ENCODE measurements at places on chromosomes 2 and 18.

DNA sequence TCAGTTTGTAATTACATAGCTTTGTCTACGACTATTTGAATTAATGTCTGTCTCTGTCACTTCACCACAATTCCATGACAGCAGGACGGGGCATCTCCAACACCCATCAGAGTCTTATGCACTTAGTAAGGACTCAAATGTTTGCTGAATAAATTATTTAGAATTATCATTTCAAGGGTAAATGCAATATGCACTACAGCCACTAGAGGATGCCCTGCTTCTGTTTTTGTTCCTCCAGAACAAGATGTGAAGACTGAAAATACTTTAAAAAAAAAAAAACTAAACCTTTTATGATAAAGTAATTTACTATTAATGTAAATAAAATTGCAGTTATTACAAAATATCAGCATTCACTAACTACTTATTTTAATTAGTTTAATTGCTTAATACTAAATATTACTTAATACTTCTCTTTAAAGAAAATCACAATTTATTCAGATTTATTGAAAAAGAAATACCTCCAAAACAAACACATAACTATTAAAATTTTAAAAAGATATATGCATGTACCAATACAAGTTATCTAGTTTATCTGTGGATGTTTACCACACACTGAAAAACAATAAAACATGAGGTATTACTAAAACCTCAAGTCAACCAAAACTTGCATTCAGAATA, 3.2 kb downstream of the PIGN start:
- DNase-seq = peak; percentile 27

DNA sequence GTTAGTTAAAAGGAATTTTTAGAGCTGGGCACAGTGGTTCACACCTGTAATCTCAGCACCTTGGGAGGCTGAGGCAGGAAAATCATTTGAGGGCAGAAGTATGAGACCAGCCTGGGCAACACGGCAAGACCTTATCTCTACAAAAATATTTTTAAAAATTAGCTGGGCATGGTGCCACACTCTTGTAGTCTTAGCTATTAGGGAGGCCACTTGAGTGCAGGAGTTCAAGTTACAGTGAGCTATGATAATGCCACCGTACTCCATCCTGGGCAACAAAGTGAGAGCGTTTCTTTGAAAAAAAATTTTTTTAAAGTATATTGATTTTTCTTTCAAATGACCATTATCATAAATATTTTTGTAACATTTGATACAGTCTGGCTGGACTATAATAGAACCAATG, 93.6 kb upstream of the FAM117B start:
- DNase-seq = no peak

DNA sequence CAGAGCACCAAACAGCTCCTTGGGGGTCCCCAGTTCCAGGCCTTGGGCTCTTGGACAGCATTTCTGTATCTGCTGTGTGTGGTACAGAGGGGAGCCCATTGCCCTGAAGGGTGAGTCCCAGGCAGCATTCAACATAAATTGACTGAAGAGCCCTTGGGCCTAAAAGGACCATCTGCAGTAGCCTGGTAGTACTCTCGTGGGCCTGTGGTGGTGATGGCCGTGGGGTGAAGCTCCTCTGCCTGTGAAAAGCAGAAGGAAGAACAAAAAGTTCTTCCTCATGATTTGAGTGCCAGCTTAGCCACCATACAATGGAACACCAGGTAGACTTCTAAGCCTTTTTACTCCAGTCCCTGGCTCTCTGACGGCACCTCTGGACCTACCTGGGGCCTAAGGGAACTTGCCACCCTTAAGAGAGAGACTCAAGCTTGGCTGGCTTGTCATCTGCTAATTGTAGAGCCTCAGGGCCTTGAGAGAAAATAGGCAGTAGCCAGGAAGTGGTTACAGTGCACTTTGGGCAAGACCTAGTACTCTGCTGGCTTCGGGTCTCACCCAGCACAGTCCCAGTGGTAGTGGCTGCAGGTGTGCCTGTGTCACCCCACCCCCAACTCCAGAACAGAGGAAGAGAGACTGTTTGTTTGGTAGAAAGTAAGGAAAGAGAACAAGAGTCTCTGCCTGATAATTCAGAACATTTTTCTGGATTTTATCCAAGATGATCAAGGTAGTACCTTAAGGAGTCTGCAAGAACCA, 84.6 kb upstream of the CERS6 start:
- no peak for DNase-seq

DNA sequence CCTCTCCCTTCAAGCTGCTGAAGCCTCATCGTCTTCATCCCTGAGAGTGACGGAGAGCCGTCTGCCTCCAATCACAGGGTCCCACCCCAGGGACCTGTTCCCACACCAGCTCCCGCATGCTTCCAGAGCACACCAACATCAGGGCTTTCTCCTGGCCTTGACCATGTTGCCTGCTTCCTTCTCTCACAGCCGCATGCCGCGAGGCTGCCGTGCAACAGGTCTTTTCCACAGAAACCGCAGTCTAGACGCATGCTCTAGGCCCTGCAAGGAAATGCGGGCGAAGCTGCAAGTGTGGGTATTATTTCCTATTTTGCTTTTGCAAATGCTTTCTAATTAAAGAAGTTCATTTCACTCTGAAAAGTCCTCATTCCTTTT, 277.8 kb downstream of the EIPR1 start:
- no peak for DNase-seq

- DNase-seq = no peak
These were observed 353.7 kb downstream of the ARL6IP6 start for GRCh38 chr2:153072077-153072476.

DNA sequence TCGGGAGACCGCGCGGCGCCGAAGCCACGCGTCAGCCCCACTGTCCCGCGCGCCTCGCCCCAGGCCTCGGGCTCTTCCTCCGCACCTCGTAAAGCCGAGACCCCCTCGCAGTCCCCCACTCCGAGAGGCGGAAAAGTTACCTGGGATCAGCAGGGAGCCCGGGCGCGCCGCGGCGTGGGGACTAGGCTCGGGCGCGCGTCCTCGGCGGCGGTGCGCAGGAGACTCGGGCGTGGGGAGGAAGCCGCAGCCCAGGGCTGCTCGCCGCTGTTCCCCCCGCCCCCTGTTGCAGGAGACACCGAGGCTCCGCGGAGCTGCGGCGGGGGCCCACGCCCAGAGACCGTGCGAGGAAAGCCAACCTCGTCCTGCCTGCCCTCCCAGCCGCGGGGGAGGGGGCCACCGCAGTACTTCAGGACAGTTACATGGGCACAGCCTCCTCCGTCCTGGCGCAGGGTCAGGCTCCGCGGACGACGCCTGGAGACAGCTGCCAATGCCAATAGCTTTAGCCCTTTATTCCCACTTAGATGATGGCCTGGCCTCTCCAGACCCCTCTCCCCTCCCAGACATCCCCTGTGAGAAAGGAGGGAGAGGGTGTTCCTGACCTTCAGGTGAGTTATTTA, at the start of gene EPB41L3:
Gene EPB41L3, minus strand, starts transcription at position 225 of the 617 bp plus-strand sequence. CDS start 54,814 bp downstream, outside the sequence.
- DNase-seq = no peak

DNA sequence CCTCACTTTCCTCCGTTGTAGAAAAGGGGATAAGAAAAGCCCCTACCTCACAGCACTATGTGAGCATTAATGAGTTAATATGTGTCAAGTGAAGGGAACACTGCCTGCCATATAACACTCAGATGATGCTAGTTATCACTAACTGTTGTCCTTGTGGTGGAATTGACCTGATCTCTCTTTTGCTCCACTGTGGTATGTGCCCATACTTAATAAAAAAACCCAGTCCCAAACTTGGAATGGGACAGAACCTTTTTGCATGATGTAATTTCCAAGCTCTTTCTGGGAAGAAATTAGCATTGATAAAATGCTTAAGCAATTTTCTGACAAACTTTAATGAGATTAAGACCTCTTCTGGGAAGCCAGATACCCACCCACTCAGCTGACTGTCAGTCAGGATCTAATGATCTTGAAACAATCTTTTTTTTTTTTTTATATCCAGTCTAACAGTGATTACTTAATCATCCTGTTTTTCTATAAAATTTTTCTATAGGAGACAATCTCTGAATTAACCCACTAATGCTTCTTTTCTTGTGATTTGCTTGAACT, 158.7 kb downstream of the ZBTB7C start:
- DNase-seq = no peak

DNA sequence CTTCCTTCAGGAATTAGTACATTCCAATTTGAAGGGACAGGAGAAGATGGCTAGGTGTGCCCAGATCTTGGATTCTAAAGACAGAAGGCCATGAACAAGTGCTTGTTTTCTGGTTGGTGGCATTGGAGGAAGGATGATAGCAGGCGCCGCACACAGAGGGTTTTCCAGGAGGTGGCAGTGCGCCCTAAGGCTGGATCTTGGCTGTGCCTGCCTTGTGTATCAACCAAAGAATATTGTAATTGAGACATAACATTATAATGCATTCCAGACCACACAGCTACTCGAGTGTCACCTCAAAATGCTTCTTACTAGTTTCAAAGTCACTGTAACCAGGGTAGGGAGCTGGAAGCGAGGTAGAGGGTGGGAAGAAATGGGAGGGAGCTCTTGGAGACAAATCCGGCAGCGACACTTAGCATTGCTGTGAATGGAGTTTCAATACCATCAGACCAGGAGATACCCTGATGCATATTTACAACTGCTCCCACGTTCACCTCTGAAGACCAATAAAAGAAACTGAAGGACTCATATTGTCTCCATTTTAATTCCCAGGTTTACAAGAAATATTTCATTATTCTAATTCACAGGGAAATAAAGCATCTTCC, 42.5 kb downstream of the CPO start:
- DNase-seq = peak; percentile 17

GRCh38 chr18:60331890-60332289, 40.7 kb downstream of the MC4R start:
- no peak for DNase-seq

DNA sequence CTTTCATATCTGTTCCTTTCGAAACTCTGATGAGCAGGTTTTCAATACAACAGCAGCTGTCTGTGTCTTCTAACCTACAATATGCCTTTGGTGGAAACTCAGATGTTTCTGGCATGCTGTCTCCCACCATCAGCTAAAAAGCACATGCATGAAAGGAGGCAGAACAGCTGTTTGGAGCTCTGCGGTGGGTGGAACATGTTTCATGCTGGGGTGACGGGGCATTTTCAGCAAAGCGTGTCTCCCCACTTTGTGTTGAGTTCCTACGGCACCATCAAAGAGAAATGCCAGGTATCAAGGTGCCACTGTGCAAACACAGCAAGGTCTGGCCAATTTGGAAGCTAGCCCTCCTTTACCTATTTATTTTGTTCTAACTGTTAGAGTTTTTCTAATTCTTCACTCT, 290.1 kb downstream of the CLIP4 start:
- DNase-seq = no peak

GRCh38 chr18:48455555-48456478, 46.6 kb upstream of the ZBTB7C start:
- DNase-seq = no peak

- DNase-seq = no peak
These were observed 32.6 kb downstream of the PPP1R1C start for GRCh38 chr2:182018218-182018617.

DNA sequence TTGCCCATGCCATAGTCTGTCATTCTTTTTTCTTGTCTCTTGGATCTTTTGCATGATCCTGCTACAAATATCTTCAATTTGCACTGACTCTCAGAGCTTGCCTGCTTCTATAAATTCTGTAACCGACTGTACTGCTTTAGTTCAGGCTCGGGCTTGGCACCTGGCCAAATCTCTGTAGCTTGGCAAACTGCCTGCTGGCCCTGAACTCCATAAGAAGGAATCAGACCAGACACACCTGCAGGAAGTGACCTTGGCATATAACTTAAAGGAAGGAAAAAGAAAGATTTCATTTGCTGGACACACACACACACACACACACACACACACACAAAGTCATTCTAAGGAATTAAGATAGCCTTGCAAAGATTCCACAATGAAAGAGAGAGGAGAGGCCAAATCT, 291.2 kb upstream of the DDX18 start:
- no peak for DNase-seq

DNA sequence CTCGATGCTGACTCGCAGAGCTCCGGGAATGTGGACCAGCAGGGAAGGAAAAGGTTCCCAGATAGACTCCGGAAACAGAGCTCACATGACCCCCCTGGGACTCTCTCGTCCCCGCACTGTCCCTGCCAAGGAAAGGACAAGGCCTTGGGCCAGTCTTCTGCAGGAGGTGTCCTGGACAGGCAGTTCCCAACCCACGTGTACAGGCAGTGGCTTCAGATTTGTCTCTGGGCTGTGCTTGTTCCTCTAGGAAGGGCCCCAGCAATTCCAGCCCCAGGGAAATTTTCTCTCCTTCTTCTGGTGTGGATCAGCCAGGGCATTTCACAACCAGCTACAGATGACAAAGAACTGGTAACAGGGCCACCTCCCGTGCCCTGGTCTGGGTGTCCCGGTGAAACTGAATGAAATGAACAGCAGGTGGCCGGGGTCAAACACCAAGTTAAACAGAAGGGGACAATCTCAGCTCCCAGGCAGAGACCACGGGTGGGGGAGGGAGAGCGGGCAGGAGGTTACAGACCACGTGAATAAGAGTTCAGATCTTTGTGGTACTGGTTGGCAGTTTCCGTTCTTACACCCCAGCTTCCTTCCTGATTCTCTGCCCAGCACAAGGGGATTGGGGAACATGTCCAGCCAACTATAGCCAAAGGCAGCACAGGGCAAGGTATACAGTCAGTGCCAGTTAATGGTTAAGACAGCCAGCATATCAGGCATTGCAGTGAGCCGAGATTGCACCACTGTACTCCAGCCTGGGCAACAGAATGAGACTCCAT, 52.2 kb upstream of the CAB39 start:
- DNase-seq = no peak

- DNase-seq = no peak
These were observed 410.7 kb upstream of the DSEL start for GRCh38 chr18:67926929-67927864.

DNA sequence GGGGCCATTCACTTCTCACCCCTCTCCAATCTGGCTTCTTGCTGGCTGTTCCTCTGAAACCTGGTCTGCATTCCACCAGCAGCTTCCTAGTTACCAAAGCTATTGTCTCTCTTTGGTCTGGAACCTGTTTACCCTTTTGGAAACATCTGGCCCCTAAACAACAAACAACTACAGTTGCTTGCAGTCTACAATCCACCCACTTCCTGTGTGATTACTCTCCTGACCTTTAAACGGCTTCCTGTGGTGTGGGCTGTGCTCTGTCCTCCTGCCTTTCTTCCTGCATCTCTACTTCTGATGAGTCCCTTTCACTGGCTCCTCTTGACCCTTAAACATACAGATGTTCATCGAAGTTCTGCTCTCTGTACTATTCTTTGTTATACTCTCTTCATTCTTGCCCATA, 303.8 kb downstream of the TDRD15 start:
- no peak for DNase-seq

- peak; percentile 79 for DNase-seq
These were observed 112.7 kb upstream of the TACR1 start for GRCh38 chr2:75311993-75312392.

DNA sequence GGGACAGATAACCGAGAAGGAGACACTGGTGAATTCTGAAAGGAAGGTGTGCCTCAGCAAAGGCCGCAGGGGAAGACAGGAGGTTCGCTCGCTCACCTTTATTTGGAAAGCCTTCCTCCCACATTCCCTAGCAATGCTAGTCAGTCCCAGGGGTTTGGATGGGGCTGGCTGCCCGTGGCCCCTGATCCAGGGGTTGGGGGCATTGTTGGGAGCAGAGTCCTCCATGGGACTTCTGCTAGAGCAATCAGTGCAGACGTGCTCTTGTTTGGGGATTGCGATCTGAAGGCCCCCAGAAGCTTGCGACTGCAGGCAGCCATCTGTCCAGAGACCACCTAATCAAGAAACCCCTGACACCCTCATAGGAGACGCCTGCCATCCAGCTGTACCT, 6.0 kb upstream of the CYP27C1 start:
- DNase-seq = no peak

GRCh38 chr2:53317861-53318260, 449.7 kb upstream of the CHAC2 start:
- DNase-seq = no peak
